Motor neuron (in vitro differentiated cells): ENCODE measurements at places on chromosomes 6 and 20. TPM values are rescaled to one million over a fixed set of nuclear protein-coding genes. Genes with fewer than 3 reads are reported as not detected.
A peak's percentile ranks its signal among the peaks of the same experiment; 100 is the strongest.

DNA sequence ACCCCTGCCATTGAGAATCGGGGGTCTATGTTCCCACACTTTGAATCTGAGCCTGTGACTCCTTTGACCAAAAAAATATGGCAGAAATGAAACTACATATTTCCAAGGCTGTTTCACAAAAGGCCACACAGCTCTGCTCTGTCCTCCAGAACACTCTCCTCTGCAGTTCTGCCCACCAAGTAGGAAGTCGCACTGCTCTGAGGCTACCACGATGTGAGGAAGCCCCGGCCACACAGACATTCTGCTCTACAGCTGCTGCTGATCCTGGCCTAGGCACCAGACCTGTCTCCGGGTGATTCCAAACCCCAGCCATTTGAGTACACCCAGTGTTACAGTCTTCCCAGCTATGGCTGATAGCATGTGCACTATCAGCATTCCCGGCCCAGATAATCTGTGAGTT, 85.1 kb downstream of the LYRM4 start:
- no peak for ATAC-seq

DNA sequence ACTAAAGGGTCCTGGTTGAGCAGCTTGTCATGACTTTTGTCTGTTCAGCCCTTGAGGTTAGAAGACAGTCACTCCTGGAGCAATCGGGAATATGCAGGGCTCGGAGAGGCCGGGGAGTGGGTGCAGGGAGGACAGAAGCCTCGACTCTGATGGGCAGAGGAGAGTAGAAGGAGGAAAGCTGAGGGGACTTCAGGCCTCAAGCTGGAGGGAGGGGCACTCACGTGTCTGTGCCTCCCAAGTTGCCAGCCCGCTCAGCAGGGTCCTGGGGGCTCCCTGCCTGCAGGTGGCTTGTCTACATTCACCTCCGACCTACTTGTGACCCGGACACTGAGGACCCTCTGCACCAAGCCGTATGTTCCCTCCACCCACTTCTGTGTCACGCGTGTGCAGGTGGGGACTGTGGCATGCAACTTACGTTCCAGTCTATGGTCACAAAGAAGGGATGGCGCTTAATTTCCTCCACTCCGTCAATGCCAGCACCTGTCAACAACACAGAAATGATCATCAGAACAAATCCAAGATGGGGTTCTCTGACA, 86.8 kb upstream of the MPC1 start:
- ATAC-seq, result no peak

GRCh38 chr6:17601386-17601703, 1.2 kb downstream of the FAM8A1 start:
- no peak for ATAC-seq

DNA sequence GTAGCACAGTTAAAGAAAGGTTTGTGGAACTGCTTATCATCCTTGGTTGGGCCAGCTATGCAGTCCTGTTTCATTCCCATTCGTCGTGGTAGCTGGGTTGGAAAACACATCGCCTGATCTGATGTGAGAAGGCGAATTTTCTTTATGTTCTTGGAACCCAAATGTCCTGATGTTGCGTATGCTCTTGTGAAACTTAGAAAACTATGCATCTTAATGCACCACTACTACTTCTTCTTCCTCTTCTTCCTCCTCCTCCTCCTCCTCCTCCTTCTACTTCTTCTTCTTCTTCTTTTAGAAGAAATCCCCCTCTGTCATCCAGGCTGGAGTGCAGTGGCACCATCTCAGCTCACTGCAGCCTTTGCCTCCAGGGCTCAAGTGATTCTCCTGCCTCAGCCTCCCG, 381.6 kb downstream of the UTRN start:
- no peak for ATAC-seq

- no peak for ATAC-seq
Measured at GRCh38 chr6:45472382-45472781, 94.6 kb upstream of the SUPT3H start.

DNA sequence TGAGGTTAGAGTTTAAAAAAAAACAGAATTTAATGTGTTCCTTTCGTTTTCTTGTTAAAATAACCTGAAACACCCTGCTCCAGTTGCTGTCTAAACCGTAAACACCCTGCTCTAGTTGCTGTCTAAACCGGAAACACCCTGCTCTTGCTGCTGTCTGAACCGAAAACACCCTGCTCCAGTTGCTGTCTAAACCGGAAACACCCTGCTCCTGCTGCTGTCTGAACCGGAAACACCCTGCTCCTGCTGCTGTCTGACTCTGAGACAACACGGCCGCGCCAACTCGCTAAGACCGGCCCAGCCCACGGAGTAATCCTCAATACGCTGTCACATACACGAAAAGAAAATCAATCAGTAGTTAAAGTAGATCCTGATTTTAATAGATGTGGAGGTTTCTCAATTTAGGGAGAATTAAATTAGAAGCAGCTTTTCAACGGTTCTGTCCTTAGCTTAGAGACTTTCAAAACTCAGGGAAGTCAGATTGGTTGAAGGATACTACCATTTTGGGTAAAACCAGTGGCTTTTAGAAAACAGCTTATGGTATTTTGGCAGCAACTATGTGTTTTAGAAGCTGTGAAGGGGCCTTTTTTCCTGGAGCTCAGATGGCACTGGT, 98.3 kb downstream of the RAMACL start:
- ATAC-seq, result peak; percentile 95

- no peak for ATAC-seq
Measured at GRCh38 chr20:53395188-53395923, 198.3 kb downstream of the ZNF217 start.

The OPRM1 gene
- total RNA-seq, result 2.3 and 2.6 TPM in 2 replicates

DNA sequence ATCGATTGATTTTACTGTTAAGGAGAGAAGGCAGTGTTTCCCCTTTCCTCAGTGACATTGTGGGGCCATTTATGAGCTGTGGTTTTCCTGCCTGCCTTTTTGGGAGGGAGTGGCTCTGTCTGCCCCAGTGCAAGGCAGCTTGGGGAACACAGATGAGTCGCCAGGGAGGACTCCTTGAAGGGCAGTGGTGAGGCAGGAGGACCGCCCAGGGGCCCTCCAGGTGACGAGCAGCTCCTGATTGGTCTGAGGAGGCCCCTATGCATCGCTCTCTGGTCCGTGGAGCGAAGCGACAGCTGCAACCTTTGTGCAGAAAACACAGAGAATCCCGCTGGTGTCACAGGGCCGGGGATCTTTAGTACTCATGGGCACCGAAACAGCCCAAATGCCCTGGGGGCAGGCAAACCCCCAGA, 100.3 kb downstream of the TMEM242 start:
- ATAC-seq, result no peak

The NECAB3 gene
- total RNA-seq, result 25.0 and 26.1 TPM in 2 replicates

DNA sequence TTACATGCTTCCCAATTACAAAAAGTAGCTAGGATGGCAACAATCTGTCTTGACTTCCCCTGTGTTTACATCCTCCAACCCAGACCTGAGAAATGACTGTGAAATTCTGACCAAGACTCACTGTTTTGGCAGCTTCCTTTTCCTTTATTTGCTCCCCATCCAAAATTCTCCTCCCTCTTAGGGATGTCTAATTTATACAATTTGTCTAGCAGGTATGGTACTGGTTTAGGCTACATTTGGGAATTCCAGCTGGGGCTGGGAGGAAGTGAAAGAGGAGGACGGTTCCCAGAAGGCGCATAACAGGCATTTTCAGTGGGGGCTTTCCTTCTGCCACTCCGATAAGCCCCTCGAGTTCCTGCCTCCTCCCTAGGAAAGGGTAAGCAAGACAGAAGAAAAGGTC, 231.5 kb upstream of the BTBD3 start:
- ATAC-seq, result no peak

- ATAC-seq, result no peak
Measured at GRCh38 chr6:128339635-128340450, 180.6 kb downstream of the PTPRK start.

DNA sequence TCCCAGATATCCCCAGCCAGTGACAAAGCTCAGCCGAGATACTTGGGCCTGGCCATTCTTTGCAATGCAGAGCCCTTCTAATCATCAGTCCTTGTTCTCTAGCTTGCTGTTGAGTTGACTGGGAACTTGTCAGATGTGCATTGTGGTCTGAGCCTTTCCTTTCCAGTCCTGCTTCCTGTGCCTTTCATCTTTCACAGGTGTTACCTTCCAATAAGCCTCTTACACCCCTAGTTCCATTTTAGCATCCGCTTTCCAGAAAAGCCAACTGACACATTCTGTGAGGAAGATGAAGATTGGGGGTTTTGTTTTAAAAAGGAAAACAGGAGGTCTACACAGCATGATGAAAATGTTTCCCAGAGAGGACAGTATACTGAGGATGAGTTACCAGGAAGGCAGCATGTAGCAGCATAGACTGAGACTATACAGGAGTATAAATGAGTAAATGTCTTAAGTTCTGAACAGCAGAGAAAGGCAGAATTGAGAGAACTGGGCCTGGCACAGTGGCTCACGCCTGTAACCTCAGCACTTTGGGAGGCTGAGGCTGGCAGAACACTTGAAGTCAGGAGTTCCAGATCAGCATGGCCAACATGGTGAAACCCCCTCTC, 5.6 kb upstream of the CEP85L start:
- no peak for ATAC-seq

GRCh38 chr6:91719414-91719813, 1132.5 kb upstream of the MAP3K7 start:
- ATAC-seq, result no peak

The DAAM2 gene
- total RNA-seq, result 10.0 and 12.3 TPM in 2 replicates

DNA sequence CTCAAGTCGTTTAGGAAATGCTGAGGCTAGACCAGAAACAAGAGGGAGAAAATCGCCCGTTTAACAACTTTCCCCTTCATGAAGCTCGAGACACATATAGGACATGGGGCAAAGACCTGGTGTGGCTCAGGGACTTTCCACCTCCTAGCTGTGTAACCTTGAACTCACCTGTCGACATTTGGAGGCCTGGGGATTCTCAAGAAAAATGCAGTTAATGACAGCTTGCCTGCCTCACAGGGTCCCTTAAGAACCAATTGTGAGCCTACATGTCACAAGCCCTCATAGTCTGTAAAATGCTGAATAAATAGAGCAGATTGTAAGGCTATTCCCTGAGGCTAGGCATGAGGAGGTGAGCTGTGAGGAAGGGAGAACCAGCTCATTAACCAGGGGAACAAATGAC, 35.1 kb downstream of the MGME1 start:
- no peak for ATAC-seq

The PAX1 gene
- total RNA-seq, result 0.34 and 0.52 TPM in 2 replicates

GRCh38 chr20:8367689-8368088, 235.6 kb downstream of the PLCB1 start:
- no peak for ATAC-seq

The DZANK1 gene
- total RNA-seq, result 6.8 and 6.9 TPM in 2 replicates

DNA sequence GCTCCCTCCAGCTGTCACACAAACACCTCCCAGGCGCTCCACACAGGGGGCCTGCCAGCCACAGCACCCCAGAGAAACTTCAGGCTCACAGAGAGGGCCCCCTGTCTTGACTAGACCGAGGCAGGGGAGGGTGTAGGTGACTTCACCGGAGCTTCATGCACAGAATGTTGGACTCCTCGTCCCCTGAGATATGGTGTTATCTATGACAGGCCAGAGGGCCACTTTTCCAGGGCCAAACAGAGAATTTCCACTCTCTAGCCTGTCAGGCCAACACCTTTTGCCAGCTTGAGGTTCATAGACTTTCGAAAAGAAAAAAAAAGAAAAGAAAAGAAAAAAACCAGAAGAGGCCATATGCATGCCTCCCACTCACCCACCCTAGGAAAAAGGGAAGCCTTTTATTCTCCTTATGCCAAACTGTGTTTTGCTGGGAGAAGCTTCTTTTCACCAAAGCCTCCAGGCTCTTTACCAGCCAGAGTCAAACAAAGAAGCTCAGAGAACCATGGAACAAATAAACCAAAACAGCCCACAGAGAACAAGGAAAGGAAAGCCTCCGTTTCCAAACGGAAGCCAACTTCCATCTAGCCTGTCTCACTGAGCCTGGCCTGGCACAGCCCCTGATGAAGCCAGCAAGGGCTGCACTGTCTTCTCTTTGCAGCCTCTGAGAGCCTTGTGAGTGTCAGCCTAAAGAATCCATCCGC, 313.2 kb upstream of the JARID2 start:
- peak; percentile 60 for ATAC-seq

The TRIM15 gene
- total RNA-seq, result 0.14 and 0.24 TPM in 2 replicates

DNA sequence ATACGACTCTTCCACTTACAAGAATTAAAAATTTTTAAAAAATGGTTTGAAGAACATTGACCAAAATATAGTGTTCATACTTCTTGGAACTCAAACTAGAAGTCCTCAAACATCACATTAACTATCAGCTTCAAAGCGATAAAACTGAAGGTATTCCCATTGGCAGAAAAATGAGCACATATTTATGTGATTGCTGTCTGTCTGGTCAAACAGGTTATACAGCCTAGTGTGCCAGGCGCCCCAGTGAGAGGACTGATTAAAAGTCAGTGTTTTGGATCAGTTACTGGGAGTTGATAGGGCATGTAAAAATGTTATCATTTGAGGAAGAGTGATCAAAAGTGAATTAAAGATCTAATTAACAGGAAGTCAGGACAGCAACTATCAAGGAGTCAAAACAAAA, 738.8 kb downstream of the HDGFL1 start:
- no peak for ATAC-seq

GRCh38 chr20:57756213-57756612, 46.4 kb upstream of the PMEPA1 start:
- no peak for ATAC-seq

DNA sequence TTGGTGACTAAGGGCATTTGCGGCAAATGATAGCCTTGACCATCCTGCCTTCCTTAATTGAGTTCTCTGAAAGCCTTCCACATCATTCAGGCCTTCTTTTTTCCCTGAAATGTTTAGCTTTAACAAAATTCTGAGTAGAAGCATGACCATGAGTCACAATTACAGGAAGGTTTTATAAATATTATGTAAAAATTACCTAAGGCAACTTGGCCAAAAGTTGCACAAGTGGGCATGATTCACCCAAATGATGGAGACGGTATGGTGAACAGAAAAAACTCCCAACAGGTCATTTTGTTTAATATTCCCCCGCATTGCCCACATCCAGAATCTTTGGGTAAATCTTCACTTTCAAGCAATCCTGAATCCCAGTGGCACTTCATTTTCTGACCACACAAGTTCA, 37.0 kb downstream of the MC3R start:
- ATAC-seq, result no peak

- peak; percentile 50 for ATAC-seq
Measured at GRCh38 chr6:123715006-123715863, 78.5 kb upstream of the TRDN start.

GRCh38 chr20:694496-694895, 18.9 kb upstream of the SCRT2 start:
- no peak for ATAC-seq

GRCh38 chr6:23618366-23618765, 507.6 kb upstream of the NRSN1 start:
- no peak for ATAC-seq

The TMEM14C gene
- total RNA-seq, result 109 and 130 TPM in 2 replicates

DNA sequence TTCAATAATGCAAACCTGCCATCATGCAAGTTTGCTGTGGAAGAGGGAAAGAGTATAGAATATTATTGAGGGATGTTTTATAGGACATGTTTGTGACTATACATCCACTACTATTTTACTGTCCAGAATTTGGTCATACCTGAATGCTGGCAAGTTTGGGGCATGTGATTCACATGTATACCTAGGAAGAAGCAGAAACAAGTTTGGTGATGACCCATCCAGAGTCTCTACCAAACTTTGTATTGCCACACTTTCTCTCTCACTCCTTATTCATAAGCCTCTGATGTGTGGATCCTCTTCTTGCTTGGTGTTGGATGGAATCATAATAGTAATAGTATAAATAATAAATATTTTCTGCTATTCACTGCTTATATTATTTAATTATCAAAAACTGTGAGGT, 108.5 kb upstream of the FLRT3 start:
- no peak for ATAC-seq

GRCh38 chr6:33698494-33698893, 13.0 kb downstream of the UQCC2 start:
- ATAC-seq, result no peak
